CD4-positive, alpha-beta T cell treated with Interferon gamma for 1 hour (primary cell): ENCODE measurements at places on chromosomes 7 and 10.

GRCh38 chr7:157559596-157560257, 222.9 kb downstream of the DNAJB6 start:
- DNase-seq = no peak

- no peak for DNase-seq
Observed at GRCh38 chr7:132090444-132090843, 485.8 kb downstream of the PLXNA4 start.

DNA sequence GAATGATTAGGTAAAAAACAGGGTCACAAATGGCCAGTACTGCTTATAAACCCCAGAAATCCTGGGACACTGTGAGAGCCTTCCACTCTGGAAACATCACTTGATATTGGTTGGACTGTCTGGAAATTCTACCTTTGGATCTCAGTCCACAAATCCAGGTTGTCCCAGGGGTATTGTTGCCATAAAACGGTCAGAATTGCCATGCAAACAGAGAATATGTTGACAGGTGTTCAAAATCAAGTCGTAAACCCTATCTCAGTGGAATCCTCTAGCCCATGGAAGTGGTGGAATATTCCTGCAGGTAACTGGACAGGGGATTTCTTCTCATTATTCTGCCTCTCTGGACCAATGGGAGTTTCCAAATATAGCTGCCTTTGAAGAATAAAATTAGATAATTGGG, 31.2 kb upstream of the KCTD7 start:
- no peak for DNase-seq

GRCh38 chr10:93917064-93917391, 23.2 kb downstream of the SLC35G1 start:
- DNase-seq = no peak

DNA sequence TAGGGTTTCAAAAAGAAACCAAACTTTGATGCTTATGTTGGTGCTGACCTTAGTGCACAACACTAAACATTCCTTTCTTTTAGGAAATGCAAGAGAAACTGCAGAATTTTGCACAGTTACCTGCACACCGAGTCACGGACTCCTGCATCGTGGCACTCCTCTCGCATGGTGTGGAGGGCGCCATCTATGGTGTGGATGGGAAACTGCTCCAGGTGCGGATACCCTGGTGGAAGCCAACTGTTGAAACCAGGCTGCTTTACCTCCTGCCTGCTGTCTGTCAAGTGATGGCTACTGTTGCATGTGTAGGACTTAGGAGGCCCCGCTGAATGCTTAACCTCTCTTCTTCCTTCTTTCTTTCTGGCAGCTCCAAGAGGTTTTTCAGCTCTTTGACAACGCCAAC, 11.7 kb downstream of the CASP2 start:
- DNase-seq = peak; percentile 53

DNA sequence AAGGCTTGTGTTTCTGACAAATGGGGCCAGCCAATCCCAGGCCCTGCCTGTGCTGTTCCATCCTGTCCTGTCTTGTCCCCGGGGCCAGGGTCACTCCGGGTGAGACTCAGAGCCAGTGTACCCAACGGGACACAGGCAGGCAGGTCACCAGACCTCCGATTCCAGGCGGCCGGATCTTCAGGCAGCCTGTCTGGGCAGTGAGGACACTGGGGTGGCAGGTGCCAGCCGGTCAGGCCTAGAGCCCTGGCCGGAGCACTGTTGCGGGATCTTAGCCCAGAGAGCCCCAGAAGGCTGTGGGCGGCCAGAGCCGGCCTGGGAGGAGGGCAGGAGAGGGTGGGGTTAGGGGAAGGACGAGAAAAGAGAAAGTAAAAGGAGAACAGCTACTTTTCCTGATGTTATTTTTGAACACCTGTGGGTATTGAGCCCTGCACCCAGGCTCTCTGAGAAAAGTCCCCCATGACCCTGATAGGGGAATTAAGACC, 134.3 kb upstream of the TNRC18 start:
- no peak for DNase-seq

GRCh38 chr7:45594745-45595535, 20.8 kb downstream of the ADCY1 start:
- no peak for DNase-seq

- DNase-seq = no peak
Observed at GRCh38 chr7:44158873-44159631, 17.9 kb upstream of the MYL7 start.

DNA sequence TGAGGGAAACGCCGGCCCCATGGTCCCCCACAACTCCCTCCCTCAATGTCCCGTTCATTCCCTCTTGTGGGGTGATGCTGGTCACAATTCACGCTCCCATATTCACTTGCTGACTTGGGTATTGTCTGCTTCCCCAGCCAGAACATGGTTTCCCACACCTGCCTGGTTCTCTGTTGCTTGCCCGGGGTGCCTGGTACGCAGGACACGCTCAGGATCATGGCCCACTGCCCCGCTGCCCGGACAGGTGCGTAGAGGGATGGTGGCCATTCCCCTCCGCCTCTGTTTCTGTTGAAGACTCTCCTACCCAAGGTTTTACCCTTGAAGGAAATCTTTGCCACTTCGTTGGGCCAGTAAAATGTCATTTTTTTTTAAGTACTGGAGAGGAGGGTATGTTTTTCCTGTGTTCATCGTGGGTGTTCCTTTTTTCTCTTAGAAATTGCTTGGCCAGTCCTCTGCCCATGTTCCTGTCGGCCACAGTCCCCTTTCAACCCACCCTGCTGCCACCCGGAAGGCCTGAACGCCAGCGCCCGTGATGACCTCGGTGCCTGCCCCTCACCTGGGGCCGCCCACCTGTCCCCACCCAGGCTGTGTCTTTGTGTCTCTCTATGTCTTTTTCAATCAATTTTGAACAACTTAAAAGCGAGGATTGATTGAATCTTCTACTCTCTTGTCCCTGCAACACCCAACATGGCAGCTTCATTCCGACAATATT, 38.2 kb downstream of the FOXL3 start:
- no peak for DNase-seq

GRCh38 chr10:96093948-96094347, 36.1 kb upstream of the ZNF518A start:
- DNase-seq = no peak

- no peak for DNase-seq
Observed at GRCh38 chr7:7054252-7054830, 128.0 kb upstream of the C1GALT1 start.

- no peak for DNase-seq
Observed at GRCh38 chr7:50780436-50780835, 2.3 kb downstream of the GRB10 start.

GRCh38 chr10:91360461-91360860, 49.7 kb upstream of the HECTD2 start:
- DNase-seq = no peak
